ENCODE measurements at places on chromosomes 2 and 18.

DNA sequence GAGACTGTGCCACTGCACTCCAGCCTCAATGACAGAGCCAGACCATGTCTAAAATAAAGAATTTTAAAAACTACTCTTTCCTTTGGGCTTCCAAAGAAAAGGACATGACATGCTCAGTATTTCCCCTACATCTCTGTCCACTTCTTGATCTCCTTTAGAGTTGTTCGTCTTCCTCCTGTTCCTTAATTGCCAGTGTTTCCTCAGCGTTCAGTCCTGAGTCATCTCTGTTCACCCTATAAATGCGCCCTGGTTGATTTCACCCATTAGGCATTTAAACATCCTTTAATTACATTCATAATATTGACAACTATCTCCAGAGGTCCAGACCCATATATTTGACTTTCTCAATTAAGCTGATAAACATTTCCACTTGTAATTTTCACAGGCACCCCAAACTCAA lies 64.0 kb downstream of the AAK1 start:
- peak; percentile 32 for DNase-seq

GRCh38 chr2:220356076-220356475 lies 728.6 kb downstream of the SLC4A3 start:
- DNase-seq = peak; percentile 68

DNA sequence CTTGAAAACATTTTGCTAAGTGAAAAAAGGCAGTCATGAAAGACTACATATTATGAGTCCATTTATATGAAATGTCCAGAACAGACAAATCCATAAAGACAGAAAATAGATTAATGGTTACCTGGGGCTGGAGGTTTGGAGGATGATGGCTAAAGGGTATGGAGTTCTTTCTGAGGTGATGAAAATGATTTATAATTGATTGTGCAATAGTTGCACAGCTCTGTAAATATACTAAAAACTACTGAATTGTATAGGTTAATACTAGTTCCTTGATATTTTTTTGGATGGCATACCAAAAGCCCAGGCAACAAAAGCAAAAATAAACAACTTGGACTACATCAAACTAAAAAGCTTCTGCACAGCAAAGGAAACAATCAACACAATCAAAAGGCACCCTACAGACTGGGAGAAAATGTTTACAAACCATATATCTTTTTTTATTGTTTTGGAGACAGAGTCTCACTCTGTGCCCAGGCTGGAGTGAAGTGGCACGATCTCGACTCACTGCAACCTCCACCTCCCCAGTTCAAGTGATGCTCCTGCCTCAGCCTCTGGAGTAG lies 21.5 kb downstream of the SOS1 start:
- no peak for DNase-seq

GRCh38 chr2:210844016-210844415 lies 287.6 kb downstream of the CPS1 start:
- no peak for DNase-seq

DNA sequence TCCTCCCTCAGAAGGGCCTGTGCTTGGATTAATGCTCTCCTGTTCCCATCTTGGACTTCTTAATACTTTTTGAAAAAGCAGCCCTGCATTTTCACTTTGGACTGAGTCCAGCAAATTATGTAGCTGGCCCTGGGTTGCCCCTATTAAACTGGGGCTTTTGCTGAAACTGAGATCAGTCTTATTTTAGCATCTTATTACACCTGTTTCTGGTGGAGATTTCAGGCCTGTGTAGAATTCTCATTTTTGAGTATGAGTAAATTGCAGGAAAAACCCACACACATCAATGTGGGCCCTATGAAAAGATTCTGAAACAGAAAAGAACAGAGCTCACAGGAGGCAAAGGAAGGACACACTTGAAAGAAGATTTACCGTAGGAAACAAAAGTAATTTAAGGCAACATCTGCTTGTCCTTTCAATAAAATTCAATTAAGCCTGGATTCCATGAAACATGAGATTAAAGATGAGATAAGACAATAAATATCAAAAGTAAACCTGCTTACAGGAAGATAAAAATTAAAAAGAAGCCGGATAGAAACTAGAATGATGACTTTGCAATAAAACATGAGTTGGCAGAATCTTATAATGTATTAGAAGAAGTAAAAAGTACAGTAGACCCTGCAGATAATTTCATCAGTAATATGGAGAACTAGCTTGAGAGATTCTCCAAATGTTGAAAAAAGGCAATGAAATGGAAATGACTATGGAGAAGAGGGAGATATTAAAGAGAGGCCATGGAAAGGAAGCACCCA lies 90.7 kb upstream of the GCFC2 start:
- DNase-seq = no peak

DNA sequence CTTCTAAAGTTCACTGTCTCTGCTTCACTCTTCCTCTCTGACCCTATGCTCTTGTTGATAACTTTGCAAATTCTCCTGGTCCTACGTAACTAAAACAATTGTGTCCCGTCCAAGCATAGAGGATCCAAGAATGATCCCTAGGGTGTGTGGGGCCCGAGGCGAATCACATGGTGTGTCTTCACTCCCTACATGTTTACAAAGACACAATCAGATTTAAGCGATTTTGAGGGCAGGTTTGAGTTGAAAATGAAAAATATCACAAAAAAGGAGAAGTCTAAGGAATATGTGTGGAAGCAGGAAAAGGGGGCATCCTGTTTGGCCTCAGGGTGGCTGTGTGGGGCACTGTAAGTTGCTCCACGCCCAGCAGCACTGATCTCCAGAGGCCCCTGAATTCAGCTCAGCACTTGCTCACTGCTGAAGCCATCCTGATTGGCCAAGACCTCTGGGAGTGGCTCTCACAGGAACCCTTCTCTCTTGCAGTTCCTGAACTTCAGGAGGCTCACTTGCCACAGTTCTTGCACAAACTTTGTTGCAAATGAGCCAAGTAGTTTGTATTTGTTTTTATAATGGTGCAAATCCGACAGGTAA lies 363.6 kb downstream of the ZNF521 start:
- DNase-seq = peak; percentile 7

- no peak for DNase-seq
These were observed 347.0 kb downstream of the ZNF804A start for GRCh38 chr2:184945326-184945725.

DNA sequence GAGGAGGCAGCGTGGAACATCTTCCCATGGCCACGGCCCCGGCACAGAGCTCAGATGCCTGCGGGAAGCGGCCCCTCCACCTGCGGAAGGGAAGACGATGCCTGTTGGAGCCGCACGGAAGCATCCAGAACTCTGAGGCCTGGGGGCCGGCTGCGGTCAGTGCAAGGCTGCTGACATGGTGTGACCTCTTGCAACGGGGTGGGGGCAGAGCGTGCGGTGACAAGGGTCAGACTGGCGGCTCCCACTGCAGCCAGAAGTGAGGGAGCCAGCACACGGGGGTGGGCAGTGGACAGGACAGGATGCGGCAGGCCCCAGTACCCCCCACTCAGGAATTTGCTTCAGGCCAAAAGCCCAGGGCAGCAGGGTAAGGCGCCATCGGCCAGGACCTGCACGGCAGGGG lies 48.8 kb downstream of the SLC66A2 start:
- DNase-seq = no peak

Measured in epithelial cell of esophagus (primary cell).